ENCODE measurements at places on chromosomes 1 and 21.

- peak; percentile 46 for DNase-seq
These were observed 1.7 kb upstream of the TNFRSF9 start for GRCh38 chr1:7942214-7942921.

- DNase-seq: peak; percentile 46
These were observed 29.5 kb downstream of the ARHGEF16 start for GRCh38 chr1:3483801-3484444.

- DNase-seq: no peak
These were observed 1.4 kb downstream of the IL6R start for GRCh38 chr1:154406572-154406879.

DNA sequence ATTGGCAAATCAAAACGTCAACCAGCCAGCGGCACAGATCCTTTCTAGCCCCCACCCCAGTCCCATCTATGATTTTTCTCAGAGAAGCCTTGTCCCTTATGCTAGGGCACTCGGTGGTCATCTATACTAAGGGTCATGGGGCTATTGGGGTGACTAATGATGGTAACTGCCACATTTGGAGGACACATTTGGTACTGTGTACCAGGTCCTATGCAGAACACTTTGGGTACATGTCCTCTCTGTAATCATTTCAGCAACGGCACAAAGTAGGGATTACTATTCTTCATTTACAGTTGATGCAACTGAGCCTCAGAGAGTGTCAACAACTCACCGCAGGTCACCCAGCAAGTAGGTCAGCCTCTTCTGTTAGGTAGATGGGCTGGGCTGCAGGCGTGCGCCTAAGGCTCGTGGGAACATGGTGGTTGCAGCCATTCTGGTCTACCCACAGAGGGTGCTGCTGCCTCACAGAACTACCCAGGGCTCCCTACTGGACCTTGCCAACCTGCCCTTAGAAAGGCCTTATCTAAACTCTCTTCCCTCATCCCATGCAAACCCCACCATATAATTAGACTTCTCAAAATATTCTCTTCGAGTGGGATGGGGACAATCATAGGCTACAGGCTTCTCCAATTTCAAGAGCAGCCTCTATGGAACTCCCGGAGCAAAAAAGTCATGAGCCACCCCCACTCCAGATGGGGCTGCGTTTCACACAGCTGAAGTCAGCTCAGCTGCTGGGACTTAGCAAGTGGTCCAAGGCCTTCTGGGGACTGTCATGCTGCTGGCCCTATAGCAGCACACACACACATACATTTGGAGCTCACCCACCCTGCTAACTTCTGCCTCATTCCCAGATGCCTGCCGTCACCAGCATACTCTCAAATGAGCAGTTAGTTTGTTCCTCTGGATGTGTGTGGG is 5.8 kb upstream of the SDHB start:
- peak; percentile 20 for DNase-seq

GRCh38 chr1:88376421-88376820 is 307.7 kb upstream of the PKN2 start:
- no peak for DNase-seq

- DNase-seq: no peak
These were observed 116.8 kb downstream of the LRRC53 start for GRCh38 chr1:74395571-74395970.

DNA sequence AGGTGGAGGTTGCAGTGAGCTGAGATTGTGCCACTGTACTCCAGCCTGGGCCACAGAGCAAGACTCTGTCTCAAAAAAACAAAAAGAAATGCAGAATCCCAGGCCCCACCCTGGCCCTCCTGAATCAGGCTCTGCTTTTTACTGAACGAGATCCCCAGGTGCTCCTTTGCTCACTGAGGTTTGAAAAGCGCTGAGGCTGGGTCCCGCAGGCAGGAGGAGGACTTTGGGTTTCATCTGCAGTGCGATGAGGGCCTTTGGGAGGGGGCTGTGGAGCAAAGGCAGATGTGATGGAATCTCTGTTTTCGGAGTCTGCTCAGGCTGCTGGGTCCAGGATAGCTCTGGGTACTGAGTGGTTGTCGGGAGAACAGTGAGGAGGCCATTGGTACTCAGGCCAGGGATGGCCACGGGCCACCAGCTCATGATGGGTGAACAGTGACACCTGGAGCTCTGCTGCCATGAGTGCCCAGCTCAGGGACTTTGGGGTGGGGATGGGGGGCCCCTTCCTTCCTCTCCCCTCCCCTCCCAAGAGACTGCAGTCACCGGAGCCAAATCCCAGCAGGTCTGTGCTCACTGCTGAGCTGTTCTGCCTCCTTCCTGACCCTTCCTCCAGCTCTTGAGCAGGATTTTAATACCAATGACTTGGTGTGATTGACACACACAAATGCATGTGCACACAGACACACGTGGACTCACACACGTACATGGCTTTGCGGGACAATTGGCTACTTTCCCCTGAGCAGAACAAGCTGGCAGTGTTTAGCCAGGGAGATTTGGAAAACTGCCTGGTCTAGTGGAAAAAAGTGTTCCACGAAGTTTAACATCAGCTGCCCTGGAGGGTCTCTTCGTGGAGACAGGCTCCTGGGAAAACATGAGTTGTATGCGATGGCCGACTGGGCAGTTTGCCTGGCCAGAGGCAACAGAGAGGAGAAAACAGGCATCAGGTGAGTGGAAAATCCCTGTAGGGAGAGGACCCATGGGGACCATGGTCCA is 3.6 kb upstream of the DHRS3 start:
- DNase-seq: no peak

GRCh38 chr21:21079646-21080045 is 81.4 kb downstream of the NCAM2 start:
- no peak for DNase-seq

- DNase-seq: no peak
These were observed 105.9 kb downstream of the KCNK2 start for GRCh38 chr1:215188302-215188950.

DNA sequence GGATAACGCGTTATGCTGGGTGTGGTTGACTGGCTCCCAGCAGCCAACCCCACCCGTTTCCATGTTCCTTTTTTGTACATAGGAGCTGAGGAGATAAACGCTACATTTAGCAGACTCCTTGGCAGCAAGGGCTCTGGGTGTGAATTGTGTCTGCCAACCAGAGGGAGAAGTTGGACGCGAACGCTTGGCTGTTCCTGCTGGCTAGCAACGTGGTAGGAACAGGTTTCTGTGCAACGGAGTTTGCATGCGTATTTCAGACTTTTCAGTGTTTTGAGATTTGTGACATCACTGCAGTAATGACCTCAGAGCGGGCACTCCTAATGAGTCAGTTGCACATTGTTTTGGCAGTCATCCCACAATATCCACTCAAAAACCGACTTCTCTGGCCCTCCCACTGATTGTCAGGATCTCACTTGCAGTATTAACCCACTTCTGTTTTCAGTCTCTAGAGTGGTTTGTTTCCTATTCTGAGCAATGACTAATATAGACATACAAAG is 98.7 kb upstream of the RGS1 start:
- no peak for DNase-seq

- no peak for DNase-seq
These were observed 126.8 kb upstream of the ZNF644 start for GRCh38 chr1:91148641-91149069.

GRCh38 chr1:67792741-67793458 is 40.4 kb downstream of the GNG12 start:
- no peak for DNase-seq

DNA sequence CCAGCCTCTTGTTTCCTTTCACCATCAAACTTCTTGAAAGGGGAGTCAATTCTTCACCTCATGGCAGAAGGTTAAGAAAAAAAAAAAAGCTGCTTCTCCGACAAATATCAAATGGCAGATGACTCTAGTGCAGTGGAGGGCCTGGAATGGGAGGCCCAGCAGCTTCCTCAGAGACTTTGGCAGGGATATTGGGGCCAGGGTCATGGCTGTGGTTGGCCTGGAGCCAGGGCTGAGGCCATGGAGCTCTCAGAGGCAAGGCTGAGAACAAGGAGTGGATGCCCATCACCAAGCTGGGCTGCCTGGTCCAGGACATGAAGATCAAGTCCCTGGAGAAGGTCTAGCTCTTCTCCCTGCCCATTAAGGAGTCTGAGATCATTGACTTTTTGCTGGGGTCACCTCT is 18.7 kb downstream of the MTF1 start:
- DNase-seq: no peak

GRCh38 chr1:22673486-22674409 is 20.7 kb downstream of the C1QB start:
- no peak for DNase-seq

- DNase-seq: no peak
These were observed 84.0 kb downstream of the RERE start for GRCh38 chr1:8733484-8733883.

DNA sequence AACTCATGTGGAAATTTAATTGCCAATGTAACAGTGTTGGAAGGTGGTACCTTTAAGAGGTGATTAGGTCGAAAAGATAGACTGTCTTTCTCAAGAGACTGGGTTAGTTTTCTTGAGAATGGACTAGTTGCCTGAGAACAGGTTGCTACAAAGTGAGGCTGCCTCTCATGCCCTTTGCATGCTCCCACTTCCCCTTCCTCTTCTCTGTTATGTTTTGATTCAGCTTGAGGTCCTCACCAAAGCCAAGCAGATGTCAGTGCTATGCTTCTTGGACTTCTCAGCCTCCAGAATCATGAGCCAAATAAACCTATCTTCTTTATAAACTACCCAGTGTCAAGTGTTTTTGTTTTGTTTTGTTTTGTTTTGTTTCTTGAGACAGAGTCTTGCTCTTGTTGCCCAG is 187.0 kb upstream of the RUNX1 start:
- no peak for DNase-seq

- no peak for DNase-seq
These were observed 56.4 kb downstream of the AHCTF1 start for GRCh38 chr1:246875041-246876026.

DNA sequence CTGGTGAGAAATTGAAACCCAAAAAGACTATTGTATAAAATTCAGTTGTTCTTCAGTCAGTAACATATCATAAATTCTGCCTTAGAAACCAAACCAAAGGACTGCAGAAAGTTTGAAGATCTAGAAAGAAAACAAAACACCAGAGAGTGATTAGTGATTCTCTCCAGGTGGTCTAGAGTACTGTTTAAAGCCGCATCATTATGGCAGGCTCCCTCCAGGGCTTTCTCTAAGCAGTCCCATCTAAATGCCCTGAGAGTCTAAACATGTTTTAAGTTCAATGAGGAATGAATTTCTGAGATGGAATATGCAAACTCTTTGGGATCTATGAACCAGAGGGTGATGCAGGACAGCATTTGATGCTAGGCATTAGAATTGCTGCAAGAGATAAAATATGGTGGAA is 100.9 kb upstream of the ST6GALNAC5 start:
- no peak for DNase-seq

GRCh38 chr1:60487565-60488345 is 414.2 kb upstream of the C1orf87 start:
- no peak for DNase-seq

DNA sequence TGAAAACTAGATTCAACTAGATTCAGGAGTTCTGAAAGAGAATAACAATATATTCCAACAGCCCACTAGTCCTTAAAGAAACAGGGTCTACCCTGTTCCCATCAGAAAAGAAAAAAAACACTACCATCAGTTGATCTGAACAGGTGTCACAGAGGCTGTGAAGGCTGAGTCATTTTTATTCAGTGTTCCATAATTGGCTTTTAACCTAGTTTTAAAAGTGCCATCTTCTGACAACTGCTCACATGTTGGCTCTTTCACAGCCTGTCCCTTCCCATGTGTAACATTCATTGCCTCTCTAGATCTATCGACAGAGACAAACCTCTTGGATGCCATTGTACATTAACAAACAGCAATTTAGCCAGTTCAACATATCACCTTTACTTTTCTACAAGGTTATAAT is 243.7 kb downstream of the TBX15 start:
- no peak for DNase-seq

DNA sequence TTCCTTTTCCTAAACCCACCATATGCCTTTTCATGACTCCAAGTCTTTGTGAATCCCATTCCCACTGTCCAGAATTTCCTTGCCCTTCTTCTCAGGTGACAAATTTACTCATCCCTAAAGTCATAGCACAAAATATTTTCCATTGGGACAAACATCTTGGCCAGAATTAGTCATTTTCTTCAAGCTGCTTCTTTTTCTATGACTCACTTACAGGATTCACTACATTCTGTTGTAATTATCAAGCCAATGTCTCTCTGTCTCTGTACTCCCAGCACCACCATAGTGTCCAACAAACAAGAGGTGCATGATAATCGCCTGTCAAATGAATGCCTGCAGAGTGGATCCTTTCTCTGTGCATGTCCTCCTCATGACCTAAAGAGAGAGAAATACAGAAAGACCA is 37.8 kb downstream of the SGIP1 start:
- no peak for DNase-seq

DNA sequence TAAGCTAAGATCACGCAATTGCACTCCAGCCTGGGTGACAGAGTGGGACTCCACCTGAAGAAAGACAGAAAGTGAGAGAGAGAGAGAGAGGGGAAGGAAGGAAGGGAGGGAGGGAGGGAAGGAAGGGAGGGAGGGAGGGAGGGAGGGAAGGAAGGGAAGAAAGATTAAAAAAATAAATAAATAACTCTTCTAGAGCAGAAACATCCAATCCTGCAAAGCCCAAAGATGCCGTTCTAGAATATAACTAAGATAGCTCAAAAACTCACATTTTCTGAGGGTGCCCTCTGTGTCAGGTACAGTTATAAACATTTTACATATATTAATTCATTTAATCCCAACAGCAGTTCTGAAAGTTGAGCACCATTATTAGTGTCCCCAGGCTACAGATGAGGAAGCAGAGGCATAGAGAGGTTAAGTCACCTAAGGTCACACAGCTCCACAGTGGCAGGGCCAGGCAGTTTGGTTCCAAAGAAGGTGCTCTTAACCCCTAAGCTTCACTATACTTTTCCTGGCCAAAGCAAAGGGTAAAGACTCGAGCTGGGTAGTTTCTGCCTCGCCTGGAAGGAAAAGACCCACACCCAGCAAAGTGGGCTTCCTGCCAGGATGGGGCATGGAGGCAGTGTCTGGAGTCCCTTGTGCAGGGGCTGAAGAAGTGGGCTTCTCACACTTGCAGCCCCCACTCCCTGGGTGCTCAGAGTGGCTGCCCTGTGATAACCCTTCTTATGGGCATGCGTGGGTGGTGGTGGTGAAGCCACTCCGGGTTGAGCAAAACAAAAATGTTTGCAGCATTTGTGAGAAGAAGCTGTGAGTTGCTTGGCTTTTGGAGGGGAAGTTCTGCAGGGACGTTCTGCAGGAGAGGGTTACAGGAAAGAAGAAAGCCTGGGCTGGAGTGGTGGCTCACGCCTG is 7.9 kb upstream of the PIK3CD start:
- DNase-seq: no peak

GRCh38 chr1:197862671-197863070 is 39.8 kb upstream of the C1orf53 start:
- no peak for DNase-seq

DNA sequence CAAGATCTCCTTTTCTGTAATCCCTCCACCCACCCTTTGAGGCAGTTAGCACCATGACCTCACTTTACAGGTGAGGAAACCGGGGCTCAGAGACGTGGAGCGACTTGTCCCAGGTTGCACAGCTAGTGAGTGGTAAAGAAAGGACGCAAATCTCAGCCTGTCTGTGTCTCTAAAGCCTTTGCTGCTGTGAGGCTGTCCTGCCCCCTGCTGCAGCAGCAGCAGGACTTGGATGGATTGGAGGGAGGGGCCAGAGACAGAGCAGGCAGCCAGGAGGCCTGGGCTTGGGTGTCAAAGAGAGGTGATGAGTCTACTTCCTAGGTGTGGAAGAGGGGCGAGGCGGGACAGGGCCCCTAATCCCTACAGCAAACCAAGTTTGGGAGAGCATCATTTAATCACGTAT is 69.6 kb downstream of the PTPRU start:
- no peak for DNase-seq

- no peak for DNase-seq
These were observed at the start of gene KCNK1 for GRCh38 chr1:233613252-233614172. KCNK1 (plus strand) TSS chr1:233614106; CDS start chr1:233614172, 66 bp downstream.

All from stimulated activated CD4-positive, alpha-beta T cell treated with anti-CD3 and anti-CD28 coated beads, Interleukin-4, amount 100 ng/mL, for 1 hour (primary cell).